CD4-positive, alpha-beta T cell treated with Interleukin-21 for 1 hour (primary cell): ENCODE measurements at places on chromosomes 6 and 20.

DNA sequence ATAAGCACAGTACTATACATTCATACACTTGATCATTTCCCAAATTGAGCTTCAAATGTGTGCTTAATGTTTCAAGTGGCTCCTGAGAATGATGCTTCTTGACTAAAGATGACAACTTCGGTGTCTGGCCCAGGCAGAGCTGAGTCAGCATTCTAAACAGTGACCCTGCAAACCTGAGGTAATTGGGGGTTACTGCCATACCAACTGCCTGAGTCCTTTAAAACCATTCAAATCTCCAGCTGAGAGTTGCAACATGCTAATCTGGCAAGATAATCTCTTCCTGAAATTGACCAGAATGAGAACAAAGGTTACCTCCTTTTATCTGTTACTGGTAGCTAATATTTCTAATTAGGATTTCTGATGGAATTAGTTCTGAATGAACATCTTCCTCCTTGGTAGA, 8.2 kb downstream of the BACH2 start:
- DNase-seq: no peak

- no peak for DNase-seq
These were observed 12.3 kb downstream of the PPIL1 start for GRCh38 chr6:36862164-36862847.

- DNase-seq: no peak
These were observed 34.9 kb upstream of the EXOC2 start for GRCh38 chr6:727856-728255.

- no peak for DNase-seq
These were observed 128.6 kb upstream of the HS3ST5 start for GRCh38 chr6:114471450-114471849.

DNA sequence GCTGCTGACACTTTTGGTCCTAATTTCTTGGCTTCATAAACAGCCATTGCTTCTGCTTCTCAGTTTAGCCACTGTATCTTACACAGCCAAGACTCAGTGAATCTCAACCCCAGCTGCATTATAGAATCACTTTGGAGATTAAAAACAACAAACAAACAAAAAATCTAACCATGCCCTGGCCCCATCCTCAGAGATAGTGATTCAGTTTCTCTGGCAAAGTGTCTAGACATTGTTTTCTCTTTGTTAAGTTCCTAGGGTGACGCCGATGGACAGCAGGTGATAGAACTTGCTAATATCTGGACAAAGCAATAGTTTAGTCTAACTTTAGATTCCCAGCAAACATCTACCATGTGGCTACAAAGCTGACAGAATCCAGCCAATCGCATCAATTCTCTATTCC, 2.9 kb downstream of the ADGRF5 start:
- DNase-seq: no peak

- DNase-seq: no peak
These were observed 2.6 kb downstream of the PYGB start for GRCh38 chr20:25250508-25250907.

DNA sequence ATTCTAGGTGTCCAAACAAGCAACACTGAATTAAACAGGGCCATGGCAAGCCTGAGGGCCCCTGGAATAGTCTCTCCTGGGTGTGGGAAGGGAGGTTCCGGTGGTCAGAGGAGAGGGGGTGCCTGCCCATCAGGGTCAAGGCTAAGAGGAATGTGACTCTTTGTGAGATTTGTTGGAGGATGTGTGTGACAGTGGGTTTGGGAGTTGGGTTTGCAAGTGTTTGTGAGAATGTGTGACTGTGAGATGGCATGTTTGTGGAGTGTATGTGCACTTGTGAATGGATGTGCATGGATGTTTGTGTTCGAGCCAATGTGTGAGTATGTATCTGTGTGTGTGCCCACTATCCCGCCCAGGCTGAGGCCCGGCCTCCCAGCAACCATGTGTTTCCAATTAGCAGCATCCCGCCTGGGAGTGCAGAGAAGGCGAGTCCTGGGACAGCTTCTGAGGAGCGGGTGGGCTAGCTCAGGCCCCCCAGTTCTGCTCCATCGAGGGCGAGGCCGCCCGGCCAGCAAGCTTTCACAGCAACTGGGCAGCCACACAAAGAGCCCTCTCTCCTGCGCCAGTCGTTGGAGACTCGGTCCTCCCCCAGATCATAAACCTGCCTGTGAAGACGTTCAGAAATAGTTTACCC, 12.6 kb downstream of the FOXC1 start:
- DNase-seq: no peak

GRCh38 chr6:161482517-161482858, 208.6 kb upstream of the AGPAT4 start:
- no peak for DNase-seq

DNA sequence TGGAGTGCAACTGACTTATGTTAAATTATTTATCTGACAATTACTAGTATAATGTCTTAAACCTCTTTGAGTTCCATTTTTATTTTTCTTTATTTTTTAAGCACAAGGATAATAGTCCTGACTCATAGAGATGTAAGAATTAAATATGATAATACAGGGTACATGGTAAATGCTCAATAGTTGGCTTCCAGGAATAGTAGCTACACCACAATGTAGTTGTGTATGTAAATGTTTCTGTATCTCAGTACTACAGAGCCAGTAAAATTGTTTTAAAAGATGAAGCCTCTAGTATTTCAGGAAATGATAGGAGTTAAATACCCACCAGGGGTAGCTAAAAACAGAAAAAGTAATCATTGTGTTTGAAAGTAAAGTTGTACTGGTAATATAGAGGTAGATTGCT, 487.4 kb upstream of the IRAK1BP1 start:
- DNase-seq: no peak

DNA sequence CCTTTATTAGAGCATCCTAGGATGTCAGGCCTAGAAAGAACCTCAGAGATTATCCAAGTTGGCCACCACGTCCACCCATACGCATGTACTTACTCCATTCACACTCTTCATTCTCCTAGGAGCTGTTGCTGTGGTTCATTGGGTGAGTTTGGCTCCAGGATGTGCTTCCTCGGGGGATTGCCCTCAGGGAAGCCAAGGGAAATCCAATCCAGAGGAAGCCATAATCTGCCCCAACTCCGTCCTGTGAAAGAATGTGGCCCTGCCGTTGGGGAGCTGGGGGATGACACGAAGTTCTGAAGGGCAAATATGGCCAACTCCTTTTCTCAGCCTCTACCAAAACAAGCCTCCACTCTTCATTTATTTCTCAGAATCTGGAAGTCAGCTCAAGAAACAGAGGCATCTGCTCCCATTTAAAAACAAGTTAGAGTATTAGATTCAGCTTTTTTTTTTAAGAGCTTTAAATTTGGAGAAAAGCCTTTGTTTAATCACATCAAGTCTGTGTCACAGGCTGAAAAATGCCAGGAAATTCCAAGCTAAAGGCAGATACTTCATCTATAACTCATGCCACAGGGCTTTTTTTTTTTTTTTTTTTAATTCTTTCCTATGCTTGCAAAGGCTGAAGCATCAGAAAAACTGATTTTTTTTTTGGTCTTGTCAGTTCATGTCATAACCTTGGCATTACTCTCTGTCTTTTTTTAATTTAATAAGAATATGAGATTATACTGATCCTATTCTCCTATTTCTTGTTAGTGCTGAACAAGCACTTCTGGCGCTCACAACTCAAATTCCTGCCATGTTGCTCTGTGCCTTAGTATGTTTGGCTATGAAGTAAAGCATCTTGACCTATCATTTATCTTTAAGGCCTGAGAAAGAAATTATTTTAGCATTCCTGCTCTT, 480.9 kb upstream of the MARCKS start:
- no peak for DNase-seq
